ENCODE measurements at places on chromosomes 4 and X.
A peak's percentile ranks its signal among the peaks of the same experiment; 100 is the strongest.

DNA sequence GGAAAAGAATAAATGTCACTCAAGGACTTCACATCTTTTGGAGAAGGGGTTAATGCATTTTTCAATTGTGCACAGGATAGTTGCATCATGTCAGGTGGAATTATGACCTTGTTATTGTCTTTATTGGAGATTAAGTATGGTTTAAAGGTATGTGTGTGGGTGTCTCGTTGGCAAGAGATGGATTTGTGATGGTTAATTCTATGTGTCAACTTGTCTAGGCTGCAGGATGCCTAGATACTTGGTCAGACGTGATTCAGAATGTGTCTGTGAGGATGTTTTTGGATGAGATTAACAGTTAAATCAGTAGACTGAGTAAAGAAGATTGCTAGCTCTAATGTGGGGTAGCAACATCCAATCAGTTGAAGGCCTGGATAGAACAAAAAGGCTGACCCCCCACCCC, 42.2 kb upstream of the HSD17B10 start:
- no peak for DNase-seq

- DNase-seq, result no peak
Measured at GRCh38 chr4:3288571-3289094, 4.2 kb upstream of the RGS12 start.

GRCh38 chr4:84167093-84167492, 332.0 kb downstream of the NKX6-1 start:
- no peak for DNase-seq

DNA sequence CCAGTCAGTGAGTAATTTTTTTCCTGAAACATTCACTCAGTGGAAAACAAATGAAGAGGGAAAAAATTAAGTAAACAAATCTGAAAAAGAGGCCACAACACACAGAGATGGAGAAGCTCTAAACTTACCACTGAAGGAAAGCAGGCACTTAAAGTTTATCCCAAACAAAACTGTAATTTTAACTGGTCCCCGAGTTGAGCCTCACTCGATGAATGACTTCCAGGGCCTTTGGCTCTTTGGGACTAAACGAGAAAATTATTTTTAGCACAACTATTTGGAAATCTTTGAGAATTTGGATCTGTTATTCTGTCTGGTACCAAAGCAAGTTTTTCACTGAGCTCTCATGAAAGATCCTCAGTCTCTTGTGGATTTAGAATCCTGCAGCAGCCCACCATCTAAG, at the start of gene C1QTNF7:
C1QTNF7 (plus strand) TSS at position 333 of the 400 bp plus-strand sequence. CDS start 7,711 bp downstream, outside the sequence.
- DNase-seq, result no peak

- DNase-seq, result no peak
Measured at GRCh38 chr4:5980436-5981155, 37.6 kb downstream of the C4orf50 start.

- DNase-seq, result no peak
Measured at GRCh38 chrX:150234126-150234525, 129.0 kb upstream of the MAMLD1 start.

GRCh38 chr4:76194325-76194724, 19.3 kb downstream of the SCARB2 start:
- DNase-seq, result peak; percentile 89

- DNase-seq, result no peak
Measured at GRCh38 chr4:24322995-24323394, 261.4 kb downstream of the DHX15 start.

DNA sequence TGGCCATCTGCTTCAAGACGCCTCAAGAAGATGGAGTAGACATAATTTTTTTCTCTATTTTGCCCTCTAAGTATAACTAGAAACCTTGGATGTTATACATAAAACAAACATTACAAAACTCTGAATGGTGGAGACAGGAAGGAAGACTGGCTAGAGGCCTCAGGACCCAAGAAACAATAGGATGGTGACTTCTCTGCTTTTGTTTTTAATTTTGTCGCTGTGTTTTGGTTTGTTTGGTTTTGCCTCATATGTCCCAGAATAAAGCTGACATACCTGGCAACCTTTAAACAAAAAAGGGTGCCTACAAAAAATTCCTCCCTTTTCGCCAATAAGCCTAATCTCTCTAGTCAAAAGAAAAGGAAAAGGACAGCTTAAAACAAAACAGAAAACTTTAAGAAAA, 109.1 kb downstream of the PPP4R3C start:
- no peak for DNase-seq

GRCh38 chr4:141389649-141390048, 169.0 kb downstream of the ZNF330 start:
- no peak for DNase-seq

GRCh38 chrX:16671005-16671404, 21.0 kb downstream of the S100G start:
- DNase-seq, result no peak

GRCh38 chrX:7247346-7247745, 99.4 kb upstream of the PUDP start:
- no peak for DNase-seq

DNA sequence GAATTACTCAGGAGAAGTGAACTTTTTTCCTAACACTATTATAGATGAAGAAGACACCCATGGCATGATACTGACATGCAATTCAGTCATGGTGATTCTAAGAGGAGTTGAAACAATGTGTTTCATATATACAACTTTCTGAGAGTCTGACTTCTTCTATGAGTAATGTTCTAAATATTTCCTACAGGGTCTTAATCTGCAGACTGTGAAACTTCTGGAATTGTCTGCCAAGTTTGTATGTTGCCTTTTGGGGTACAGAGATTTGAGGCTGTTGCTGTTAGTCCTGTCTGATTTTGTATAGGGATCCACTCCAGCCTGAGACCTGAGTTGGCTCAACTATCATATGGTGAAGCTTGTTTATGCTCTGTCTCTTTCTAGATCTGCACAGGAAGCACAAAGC, 160.6 kb upstream of the GATB start:
- DNase-seq, result no peak

DNA sequence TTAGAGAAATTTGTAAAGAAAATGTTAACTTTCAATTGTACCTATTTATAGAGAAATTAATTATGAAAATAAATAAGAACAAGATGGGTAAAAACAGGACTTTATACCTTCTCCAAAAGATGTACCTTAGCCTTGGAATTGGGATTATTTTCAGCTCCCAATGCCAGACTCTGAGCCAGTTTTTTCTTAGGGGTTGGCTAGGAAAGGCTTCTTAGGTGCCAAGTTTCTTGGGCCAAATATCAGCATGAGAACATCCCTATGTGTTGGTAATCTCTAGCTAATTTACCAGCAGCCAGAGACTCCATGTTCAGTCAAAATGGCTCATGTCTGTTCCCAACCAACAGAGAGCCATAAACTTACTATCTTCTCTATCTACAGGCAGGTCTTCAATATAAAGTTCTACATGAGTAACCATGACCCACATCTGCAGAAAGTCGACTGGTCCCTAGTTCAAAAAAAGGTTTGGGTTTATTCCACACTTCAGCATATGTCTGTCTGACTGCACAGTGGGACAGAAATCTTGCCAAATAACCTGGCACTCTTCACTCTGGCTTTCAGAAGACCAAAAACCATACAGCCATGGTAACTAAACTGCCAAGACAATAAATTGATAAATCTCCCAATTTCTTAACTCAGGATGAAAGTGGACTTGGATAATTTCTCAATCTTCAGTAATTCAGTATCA, 380.5 kb upstream of the RASGEF1B start:
- no peak for DNase-seq

DNA sequence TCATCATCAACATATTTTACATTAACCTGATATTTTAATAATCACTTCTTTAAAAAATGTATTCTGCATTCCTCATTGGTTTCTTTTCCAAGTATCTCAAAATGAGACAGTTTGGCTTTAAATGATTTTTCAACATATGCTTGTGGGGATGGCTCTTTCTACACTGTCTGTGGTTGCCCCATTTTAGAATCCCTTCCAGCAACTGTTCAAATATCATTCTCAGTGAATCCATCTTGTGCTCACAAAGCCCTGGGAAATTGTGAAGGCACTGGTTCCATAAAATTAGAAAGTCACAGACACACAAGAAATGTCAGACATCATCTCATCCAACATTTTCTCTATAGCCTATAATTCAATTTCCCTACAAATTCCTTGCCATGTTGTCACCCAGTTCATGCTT, 103.5 kb downstream of the LNX1 start:
- no peak for DNase-seq

GRCh38 chr4:119032921-119033685, 102.5 kb upstream of the MYOZ2 start:
- DNase-seq, result no peak

- DNase-seq, result no peak
Measured at GRCh38 chr4:169907705-169908104, 118.5 kb downstream of the MFAP3L start.

GRCh38 chr4:105453550-105454205, 20.2 kb downstream of the PPA2 start:
- DNase-seq, result no peak

DNA sequence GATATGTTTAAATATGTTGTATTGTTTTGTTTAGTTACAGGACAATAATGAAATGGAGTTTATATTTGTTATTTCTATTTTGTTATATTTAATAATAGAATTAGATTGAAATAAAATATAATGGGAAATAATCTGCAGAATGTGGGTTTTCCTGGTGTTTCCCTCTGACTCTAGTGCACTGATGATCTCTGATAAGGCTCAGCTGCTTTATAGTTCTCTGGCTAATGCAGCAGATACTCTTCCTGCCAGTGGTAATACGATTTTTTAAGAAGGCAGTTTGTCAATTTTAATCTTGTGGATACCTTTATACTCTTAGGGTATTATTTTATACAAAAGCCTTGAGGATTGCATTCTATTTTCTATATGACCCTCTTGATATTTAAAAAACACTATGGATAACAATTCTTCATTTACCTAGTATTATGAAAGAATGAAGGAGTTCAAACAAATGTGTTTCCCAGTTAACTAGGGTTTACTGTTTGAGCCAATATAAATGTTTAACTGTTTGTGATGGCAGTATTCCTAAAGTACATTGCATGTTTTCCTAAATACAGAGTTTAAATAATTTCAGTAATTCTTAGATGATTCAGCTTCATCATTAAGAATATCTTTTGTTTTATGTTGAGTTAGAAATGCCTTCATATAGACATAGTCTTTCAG, 26.9 kb downstream of the NUDT6 start:
- no peak for DNase-seq

- no peak for DNase-seq
Measured at GRCh38 chrX:41293269-41293668, 40.7 kb upstream of the DDX3X start.

GRCh38 chr4:156767911-156768415, 203.6 kb downstream of the PDGFC start:
- DNase-seq, result no peak

GRCh38 chr4:111681270-111681669, 464.0 kb upstream of the FAM241A start:
- no peak for DNase-seq

- no peak for DNase-seq
Measured at GRCh38 chr4:31146366-31146765, 426.2 kb downstream of the PCDH7 start.

- DNase-seq, result no peak
Measured at GRCh38 chr4:80139671-80140070, 57.6 kb upstream of the PRDM8 start.

DNA sequence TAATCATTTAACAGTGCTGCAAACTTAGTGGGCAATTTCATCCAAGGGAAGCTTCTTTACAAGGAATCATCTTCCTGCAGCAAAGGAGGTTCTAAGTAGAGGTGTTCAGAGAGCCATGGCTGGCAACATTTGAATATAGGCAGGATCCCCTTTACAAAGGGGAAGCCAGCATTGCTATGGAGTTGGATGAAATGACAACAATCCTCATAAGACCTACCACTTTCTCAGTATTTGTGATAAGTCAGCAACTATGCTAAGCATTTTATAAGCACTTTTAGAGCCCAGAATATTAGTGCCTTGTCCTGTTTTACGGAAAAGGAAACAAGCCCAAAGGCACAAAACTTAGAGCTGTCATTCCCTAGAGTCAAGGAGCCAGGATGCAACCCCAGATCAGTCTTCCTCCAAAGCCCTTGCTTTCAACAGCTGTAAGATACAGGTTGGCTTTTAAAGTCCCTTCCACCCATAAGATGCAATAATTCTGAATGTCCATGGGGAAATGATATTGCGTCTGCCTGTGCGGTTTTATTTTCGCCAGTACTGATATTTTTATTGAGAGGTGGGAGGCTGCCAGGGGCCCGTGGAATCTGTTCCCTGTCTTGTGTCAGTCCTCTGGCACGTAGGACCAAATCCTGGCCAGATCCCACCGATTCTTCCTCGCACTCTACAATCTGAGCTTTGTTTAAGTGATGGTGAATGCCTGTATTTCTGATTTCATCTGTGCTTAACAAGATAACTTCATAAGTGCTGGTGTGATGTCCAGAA, 59.1 kb downstream of the SMIM20 start:
- DNase-seq, result no peak

DNA sequence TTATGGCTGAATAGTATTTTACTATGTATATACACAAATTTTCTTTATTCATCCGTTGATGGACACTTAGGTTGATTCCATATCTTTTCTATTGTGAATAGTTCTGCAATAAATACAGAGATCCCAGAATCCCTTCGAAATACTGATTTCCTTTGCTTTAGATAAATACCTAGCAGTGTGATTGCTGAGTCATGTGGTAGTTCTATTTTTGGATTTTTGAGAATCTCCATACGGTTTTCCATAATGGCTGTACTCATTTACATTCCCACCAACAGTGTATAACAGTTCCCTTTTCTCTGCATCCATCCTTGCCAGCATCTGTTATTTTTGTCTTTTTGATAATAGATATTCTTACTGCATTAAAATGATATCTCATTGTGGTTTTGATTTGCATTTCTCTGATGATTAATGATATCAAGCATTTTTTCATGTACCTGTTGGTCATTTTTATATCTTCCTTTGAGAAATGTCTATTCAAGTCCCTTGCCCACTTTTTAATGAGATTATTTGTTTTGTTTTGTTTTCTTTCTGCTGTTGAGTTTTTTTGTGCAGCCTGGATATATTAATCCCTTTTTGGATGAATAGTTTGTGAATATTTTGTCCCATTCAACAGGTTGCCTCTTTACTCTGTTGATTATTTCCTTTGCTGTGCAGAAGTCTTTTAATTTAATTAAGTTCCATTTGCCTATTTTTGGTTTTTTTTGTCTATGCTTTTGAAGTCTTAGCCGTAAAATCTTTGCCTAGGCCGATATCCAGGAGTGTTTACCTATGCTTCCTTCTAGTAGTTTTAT, 466.7 kb upstream of the TENM3 start:
- DNase-seq, result no peak

DNA sequence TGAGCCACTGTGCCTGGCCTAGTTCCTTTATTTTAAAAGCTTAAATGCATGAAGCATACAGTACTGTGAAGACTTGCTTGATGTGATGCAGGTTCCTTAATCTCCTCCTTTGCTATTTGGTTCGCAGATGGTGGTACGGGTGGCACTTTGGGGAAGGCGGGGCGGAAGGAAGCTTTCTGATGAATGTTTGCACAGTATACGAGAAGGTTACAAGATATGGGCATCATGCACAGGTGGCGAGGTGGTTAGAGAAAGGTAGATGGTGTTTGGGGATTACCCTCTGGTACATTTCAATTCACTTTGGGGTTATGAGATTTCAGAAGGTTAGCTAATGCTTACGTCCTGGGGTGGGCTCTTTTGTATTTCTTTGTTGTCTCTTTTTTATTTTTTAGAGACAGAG, 17.2 kb downstream of the RHOH start:
- DNase-seq, result no peak
